ENCODE measurements at places on chromosomes 4 and X. TPM values are rescaled to one million over a fixed set of nuclear protein-coding genes. Genes with fewer than 3 reads are reported as not detected.

- DNase-seq, result peak; percentile 43
Observed at GRCh38 chr4:183905593-183906488, 734 bp downstream of the STOX2 start.

- no peak for DNase-seq
Observed at GRCh38 chrX:153829799-153830639, at the start of gene PDZD4. PDZD4 (minus strand) TSS chrX:153830544; CDS start chrX:153830298, 246 bp downstream.

Gene FATE1
- polyA plus RNA-seq, result 0.09 TPM

Gene SPANXN3
- 20.3 TPM for polyA plus RNA-seq

Gene CNGA1
- polyA plus RNA-seq, result 4.7 TPM

Gene PALLD
- 59.7 TPM for polyA plus RNA-seq

GRCh38 chr4:1166509-1167243 is 5.7 kb downstream of the SPON2 start:
- no peak for DNase-seq

DNA sequence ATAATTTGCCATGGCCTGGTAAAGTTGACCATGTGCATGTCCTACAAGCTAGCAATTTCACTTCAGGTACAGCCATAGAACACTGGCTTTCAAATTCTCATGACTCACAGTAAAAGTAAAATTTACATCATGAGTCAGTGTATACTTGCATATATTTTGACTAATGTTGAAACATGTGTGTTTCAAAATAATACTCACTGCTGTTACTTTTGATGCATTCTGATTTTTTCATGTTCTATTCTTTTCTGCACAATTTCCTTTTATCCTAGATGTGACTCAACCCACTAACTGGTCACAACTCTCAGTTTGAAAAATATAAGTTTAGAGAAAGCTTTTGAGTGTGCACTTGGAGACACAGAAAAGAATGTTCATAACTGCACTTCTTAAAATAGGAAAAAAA is 365.7 kb downstream of the FGF13 start:
- DNase-seq, result no peak

DNA sequence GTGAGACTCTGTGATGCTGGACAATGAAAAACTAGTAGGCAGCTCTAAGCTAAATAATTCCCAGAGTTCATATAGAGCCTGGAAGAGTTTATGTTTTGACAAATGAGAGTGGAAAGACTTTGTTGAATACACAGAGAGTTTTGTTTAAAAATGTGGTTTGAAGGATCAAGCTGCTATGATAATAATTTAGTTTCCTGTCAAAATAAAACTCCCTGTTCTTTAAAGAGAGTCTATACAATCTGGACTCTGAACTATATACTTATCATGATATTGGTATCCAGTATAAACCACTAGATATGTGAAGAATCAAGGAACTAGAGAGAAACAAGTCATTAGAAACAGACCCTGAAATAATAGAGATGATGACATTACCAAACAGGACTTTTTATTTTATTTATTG is 158.6 kb downstream of the C4orf33 start:
- no peak for DNase-seq

GRCh38 chr4:12852338-12853307 is 631.5 kb downstream of the RAB28 start:
- DNase-seq, result peak; percentile 23
